ENCODE measurements at places on chromosomes 2 and 18. TPM values are rescaled to one million over a fixed set of nuclear protein-coding genes. Genes with fewer than 3 reads are reported as not detected.

GRCh38 chr18:13364721-13365205, 146.2 kb downstream of the LDLRAD4 start:
- peaks cover 11% of the 10 kb centered on the region for H3K4me1 ChIP-seq
- H3K36me3 ChIP-seq: no peaks in the 10 kb centered on the region
- no peak overlapping the region for H3K27ac ChIP-seq

DNA sequence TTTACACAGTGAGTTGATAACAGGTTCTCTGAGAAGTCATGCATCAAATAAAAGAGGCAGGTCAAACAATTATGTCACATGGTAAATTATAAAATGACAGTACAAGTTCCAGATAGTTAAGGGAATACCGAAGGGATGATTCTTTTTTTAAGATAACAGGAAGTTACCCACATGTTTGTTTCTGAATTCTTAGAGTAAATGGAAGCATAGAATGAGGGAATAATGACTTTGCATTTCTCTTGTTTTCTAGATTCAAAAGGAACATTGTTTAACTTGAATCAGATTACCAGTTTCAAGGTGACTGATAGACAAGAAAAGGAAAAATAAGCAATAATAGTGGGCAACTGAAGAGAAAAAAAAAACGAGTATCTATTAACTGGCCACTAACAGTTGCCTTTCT, 124.5 kb downstream of the MIB1 start:
- no peak overlapping the region for H3K4me3 ChIP-seq
- peaks cover 35% of the 10 kb centered on the region for H3K36me3 ChIP-seq
- no peak for DNase-seq
- no peaks in the 10 kb centered on the region for H3K4me1 ChIP-seq

DNA sequence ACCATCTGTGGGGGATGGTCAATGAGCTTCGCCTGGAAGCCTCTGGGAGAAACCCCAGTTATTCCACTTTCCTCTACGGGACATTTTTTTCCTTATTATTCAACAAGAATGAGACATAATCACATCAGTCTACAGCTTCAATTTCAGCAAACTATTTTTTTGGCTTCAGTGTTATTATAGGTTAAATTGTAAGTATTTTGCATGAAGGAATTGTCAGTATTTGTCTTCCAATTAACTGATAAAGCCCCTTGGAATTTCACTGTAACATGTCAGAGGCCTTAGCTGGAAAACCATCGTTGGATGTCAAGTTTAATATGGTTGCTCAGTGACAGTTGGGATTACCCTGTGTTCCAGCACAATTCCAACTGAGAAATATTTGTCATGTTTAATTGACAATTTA, 480.9 kb upstream of the CHST9 start:
- H3K36me3 ChIP-seq: no peaks in the 10 kb centered on the region
- no peak for DNase-seq
- H3K4me1 ChIP-seq: peaks cover 44% of the 10 kb centered on the region
- peak overlapping the region; percentile 33 for H3K4me3 ChIP-seq
- no peaks in the 10 kb centered on the region for H3K27me3 ChIP-seq

- no peak for DNase-seq
- no peaks in the 10 kb centered on the region for H3K27me3 ChIP-seq
These were observed 91.8 kb downstream of the PLB1 start for GRCh38 chr2:28587526-28588291.

DNA sequence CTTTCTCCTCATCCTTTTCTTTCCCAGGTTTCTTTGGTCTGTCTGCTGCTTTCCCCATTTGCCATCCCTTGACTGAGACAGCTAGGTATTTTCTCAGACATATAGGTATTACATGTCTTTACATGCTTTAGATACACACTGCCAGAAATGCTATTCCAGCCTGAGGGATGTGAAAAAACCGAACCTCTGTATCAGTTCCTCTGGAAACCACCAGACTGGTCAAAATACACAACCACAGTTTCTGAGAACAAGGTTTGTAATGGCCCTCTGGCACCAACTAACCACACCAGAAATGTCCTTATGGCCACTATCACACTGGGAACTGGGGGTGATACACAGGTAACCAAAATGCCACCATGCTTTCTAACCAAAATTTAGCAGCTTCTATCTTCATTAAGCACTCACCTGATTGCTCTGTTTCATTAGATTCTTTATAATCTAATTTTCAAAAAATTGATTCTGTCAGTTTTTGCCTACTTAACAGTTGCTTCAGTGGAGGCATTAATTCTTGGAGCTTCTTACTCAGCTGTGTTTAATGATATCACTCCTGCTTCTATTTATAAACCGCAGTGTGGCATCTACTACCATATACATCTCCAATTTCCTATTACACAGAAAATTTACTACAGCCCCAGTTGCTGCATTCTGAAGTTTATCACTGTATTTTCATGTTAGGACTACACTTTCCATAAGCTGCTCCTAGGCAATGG, 243.5 kb downstream of the WDPCP start:
- H3K4me3 ChIP-seq: no peak overlapping the region
- DNase-seq: no peak
- no peaks in the 10 kb centered on the region for H3K27me3 ChIP-seq
- H3K36me3 ChIP-seq: peaks cover 18% of the 10 kb centered on the region
- no peaks in the 10 kb centered on the region for H3K4me1 ChIP-seq
- no peak overlapping the region for H3K27ac ChIP-seq

DNA sequence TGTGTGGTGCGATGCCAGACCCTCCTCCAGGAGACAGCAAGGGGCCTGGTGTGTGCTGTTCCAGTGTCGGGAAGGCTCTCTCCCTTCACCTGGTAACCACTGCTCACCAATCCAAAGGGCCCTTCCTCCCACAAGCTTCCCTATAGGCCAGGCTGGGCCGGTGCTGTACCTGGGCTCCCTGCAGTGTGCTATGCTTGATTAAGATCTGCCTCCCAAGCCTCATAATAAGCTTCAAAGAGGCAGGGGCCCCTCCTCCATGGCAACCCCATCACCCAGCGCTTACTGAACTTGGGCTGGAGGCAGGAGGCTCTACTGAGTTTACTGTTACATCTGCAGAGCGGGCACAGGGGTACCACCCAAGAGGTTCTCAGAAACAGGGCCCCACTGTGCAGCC, 4.5 kb upstream of the MAL start:
- peaks cover 6% of the 10 kb centered on the region for H3K4me1 ChIP-seq
- H3K27me3 ChIP-seq: peaks cover 55% of the 10 kb centered on the region
- no peak for DNase-seq
- no peaks in the 10 kb centered on the region for H3K36me3 ChIP-seq
- H3K27ac ChIP-seq: no peak overlapping the region

GRCh38 chr2:187943772-187944369, 347.8 kb upstream of the GULP1 start:
- H3K27me3 ChIP-seq: no peaks in the 10 kb centered on the region
- DNase-seq: no peak
- no peak overlapping the region for H3K27ac ChIP-seq
- no peaks in the 10 kb centered on the region for H3K36me3 ChIP-seq

- H3K27ac ChIP-seq: peak overlapping the region; percentile 29
- H3K4me1 ChIP-seq: peaks cover 47% of the 10 kb centered on the region
- no peak for DNase-seq
- no peaks in the 10 kb centered on the region for H3K36me3 ChIP-seq
These were observed 54.9 kb upstream of the IGFBP2 start for GRCh38 chr2:216578325-216578724.

DNA sequence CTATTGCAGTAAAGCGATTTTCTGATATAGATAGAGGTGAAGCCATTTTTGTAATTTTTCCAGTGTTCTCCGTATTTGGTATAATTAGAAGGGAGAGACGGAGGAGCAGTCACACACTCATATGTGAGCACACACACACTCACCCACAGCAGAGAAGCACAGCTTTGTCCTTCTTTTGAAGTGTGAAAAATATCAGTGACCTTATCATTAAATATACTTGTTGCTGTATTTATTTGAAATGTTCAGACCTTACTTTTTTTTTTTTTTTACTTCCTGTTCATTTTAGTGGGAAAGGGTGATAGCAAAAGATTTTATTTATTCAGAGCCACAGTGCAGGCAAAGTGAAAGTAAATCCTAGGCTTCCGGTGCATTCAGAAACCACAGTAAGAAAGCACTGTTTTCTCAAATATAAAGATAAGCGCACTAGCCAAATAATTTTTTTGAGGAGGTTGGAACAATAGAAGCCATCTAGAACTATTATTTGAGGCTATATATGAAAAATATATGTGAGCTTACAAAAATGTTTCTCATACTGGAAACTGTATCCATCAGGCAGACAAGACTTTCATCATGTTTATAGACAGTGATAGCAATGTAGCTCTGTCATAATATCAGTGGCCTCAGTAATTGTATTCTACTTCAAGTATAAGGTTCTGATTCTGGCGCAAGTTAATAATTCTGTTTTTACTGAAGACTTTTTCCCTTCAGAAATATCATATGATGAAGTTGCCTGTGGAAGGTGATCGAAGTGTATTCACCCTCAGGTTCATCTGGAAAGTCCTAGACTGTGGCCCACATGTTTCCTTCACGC, 37.2 kb downstream of the TSHZ1 start:
- no peaks in the 10 kb centered on the region for H3K36me3 ChIP-seq
- no peak for DNase-seq
- no peaks in the 10 kb centered on the region for H3K27me3 ChIP-seq
- peaks cover 39% of the 10 kb centered on the region for H3K4me1 ChIP-seq
- peak overlapping the region; percentile 77 for H3K4me3 ChIP-seq
- peak overlapping the region; percentile 91 for H3K27ac ChIP-seq

GRCh38 chr2:28979041-28979440, 2.1 kb upstream of the TOGARAM2 start:
- no peaks in the 10 kb centered on the region for H3K36me3 ChIP-seq
- no peak overlapping the region for H3K4me3 ChIP-seq
- no peaks in the 10 kb centered on the region for H3K27me3 ChIP-seq
- no peak overlapping the region for H3K27ac ChIP-seq
- H3K4me1 ChIP-seq: no peaks in the 10 kb centered on the region

DNA sequence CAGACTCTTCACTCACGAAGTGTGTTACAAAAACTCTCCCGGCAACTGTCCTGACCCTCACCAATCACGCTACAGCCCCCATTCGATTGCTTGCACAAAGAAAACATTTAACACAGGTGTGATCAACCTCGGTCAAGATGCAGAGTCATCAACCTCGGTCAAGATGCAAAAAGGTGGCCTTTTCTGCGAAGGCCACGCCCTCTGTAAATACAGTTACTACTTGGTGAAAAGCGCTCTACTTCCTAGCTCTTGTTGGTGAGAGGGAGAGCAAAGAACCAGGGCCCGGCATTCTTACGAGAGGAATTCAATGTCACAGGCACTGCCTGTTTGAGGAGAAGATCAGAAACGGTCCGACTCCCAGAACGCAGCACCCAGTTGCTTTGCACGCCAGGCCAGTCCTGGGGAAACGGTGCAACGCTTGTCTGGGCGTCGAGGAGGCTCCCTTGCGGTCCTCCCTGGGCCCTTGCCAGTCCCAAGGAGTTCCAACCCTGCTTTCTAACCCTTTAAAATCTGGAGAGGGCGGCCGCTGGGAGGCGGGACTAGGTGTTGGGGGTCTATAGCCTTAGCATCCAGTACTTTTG, 1.9 kb downstream of the PIEZO2 start:
- H3K27me3 ChIP-seq: no peaks in the 10 kb centered on the region
- no peak for DNase-seq
- peaks cover 6% of the 10 kb centered on the region for H3K36me3 ChIP-seq
- H3K27ac ChIP-seq: peak overlapping the region; percentile 45
- H3K4me1 ChIP-seq: peaks cover 60% of the 10 kb centered on the region
- H3K4me3 ChIP-seq: peak overlapping the region; percentile 96

GRCh38 chr2:235634435-235635158, 140.8 kb downstream of the AGAP1 start:
- no peak for DNase-seq
- no peak overlapping the region for H3K4me3 ChIP-seq
- peak overlapping the region; percentile 38 for H3K27ac ChIP-seq
- H3K4me1 ChIP-seq: peaks cover 25% of the 10 kb centered on the region

RELCH gene
- 22.7 TPM for total RNA-seq

CAPG gene
- total RNA-seq: 32.8 TPM

TDRD15 gene
- not detected for total RNA-seq

Data from osteocyte (in vitro differentiated cells).